Activated CD8-positive, alpha-beta memory T cell treated with anti-CD3 and anti-CD28 coated beads, Interleukin-2, amount 10 ng/mL, durations not matched to agents 7 days and 5 days (primary cell): ENCODE measurements at places on chromosomes 7 and 10.

GRCh38 chr7:41391818-41392217 lies 311.1 kb downstream of the INHBA start:
- no peak for DNase-seq
- no peaks in the 10 kb centered on the region for H3K27me3 ChIP-seq
- H3K36me3 ChIP-seq: no peaks in the 10 kb centered on the region
- H3K4me1 ChIP-seq: no peaks in the 10 kb centered on the region
- H3K4me3 ChIP-seq: no peak overlapping the region

DNA sequence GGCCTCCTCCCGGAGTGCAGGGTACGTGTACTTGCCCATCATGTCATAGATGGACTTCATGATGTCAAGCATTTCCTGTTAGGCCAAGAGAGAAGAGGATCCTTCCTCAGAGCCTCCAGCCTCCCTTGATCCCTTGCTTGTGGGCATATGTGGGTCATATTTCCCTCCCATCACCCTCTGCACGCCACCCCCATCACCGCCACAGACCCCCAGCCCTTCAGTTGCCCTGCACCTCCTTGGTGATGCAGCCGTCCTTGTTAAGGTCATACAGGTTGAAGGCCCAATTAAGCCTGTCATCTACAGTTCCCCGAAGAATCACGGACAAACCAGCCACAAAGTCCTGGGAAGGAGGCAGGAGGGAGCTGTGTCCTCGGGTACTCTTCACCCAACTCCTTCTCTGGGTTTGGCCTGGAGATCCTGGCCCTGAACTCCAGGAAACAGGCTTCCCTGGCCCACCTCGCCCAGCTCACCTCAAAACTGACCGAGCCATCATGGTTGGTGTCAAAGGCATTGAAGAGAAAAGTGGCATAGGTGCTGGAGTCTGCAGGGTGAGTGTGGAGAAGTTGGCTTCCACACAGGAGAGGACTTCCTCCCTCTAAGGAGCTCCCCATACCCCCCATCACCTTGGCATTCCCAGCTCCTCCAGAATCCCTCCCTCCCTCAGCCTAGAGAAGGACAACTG lies 9.8 kb upstream of the OGA start:
- H3K36me3 ChIP-seq: peaks cover 2% of the 10 kb centered on the region
- no peak for DNase-seq
- no peak overlapping the region for H3K4me3 ChIP-seq
- H3K4me1 ChIP-seq: peaks cover 23% of the 10 kb centered on the region
- no peaks in the 10 kb centered on the region for H3K27me3 ChIP-seq

- no peak for DNase-seq
- peaks cover 48% of the 10 kb centered on the region for H3K27me3 ChIP-seq
- no peak overlapping the region for H3K27ac ChIP-seq
- peaks cover 17% of the 10 kb centered on the region for H3K36me3 ChIP-seq
Measured at GRCh38 chr7:156942708-156943090, 6.8 kb upstream of the NOM1 start.

DNA sequence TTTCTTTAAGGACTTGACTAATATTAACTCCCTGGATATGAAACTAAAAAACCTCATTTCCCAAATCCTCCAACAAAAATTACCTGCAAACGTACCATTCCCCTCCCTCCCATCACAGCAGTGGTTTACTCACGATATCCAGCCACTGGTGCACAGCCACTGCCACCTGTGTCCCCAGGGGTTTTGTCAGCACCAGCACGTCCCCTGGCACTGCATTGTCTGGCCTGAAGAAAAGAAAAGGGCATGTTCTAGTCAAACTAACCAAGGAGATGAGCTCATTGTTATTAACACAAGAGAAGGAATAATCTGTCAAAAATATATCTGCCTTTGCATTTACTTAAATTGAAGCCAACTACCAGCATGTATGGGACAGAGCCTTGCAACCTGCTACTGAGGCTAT lies 18.5 kb downstream of the SEPHS1 start:
- H3K27me3 ChIP-seq: no peaks in the 10 kb centered on the region
- no peaks in the 10 kb centered on the region for H3K4me1 ChIP-seq
- H3K27ac ChIP-seq: no peak overlapping the region
- peaks cover 51% of the 10 kb centered on the region for H3K36me3 ChIP-seq
- no peak overlapping the region for H3K4me3 ChIP-seq

DNA sequence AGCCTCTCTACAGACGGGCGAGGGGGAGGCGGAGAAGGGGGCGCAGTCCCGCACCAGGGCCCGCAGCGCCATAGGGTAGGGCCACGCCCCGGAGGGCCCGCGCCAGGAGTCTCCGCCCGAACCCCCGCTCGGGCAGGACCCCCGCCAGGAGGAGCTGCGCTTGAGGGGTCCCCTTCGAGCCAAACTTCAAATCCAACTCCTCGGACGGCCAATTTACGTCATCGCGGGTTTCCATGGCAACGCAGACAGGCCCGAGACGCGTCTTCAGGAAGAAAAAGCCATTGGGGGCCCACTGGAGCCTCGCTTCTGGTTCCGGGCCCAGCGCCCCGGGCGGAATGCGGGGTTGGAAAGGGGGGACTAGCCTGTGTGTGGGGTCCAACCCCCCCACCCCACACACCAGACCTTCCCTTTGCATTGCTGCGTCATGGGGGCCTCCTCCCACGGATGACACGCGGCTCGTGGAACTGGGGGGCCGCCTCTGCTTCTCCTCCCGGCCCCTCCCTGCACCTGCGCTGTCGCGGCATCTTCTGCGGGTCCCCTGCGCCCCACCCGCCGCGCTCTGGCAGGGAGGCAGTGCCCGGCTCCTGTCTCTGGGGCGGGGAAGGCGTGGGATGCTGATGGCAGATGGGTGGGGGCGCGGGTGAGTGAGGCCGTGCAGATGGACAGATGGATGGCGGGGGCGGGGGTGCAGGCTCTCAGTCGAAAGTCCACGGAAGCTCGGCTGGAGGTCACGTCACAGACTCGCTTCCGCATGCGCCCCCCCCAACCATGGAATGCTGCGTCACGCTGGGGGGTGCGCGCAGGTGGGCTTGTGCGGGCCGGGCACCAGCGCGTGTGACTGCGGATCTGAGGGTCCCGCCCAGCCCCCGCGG lies 1.2 kb downstream of the CALY start:
- H3K27me3 ChIP-seq: peaks cover 41% of the 10 kb centered on the region
- peak overlapping the region; percentile 45 for H3K4me3 ChIP-seq
- H3K27ac ChIP-seq: no peak overlapping the region
- H3K4me1 ChIP-seq: peaks cover 7% of the 10 kb centered on the region
- no peaks in the 10 kb centered on the region for H3K36me3 ChIP-seq
- DNase-seq: peak; percentile 86

GRCh38 chr10:17859492-17860156 lies 50.5 kb downstream of the MRC1 start:
- H3K27me3 ChIP-seq: peaks cover 2% of the 10 kb centered on the region
- no peak overlapping the region for H3K27ac ChIP-seq
- no peaks in the 10 kb centered on the region for H3K36me3 ChIP-seq
- no peak for DNase-seq
- H3K4me1 ChIP-seq: no peaks in the 10 kb centered on the region

DNA sequence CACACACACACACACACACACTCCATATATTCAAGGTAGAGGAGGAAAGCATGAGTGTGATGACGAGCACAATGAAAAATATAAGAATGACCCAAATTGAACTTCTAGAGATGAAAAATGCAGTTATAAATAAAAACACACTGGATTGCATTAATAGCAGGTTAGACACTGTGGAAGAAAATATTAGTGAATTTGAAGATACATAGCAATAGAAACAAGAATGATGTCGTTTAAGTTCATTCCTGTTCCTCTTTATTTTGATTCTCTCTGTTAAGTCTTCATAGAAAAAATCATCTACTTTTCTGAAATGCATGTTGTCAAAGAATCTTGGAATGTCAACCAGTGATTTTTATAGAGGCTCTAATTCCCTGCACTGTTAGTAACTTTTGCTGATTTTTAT lies 78.4 kb downstream of the BTAF1 start:
- no peak overlapping the region for H3K27ac ChIP-seq
- DNase-seq: no peak
- no peak overlapping the region for H3K4me3 ChIP-seq
- no peaks in the 10 kb centered on the region for H3K4me1 ChIP-seq
- no peaks in the 10 kb centered on the region for H3K27me3 ChIP-seq

- no peak for DNase-seq
- H3K27ac ChIP-seq: peak overlapping the region; percentile 89
- H3K4me1 ChIP-seq: peaks cover 7% of the 10 kb centered on the region
- H3K4me3 ChIP-seq: peak overlapping the region; percentile 57
Measured at GRCh38 chr10:123771877-123772644, 105.9 kb downstream of the GPR26 start.

- H3K36me3 ChIP-seq: peaks cover 19% of the 10 kb centered on the region
- H3K4me1 ChIP-seq: peaks cover 16% of the 10 kb centered on the region
- H3K4me3 ChIP-seq: no peak overlapping the region
- H3K27me3 ChIP-seq: no peaks in the 10 kb centered on the region
- H3K27ac ChIP-seq: no peak overlapping the region
Measured at GRCh38 chr7:26308551-26308950, 16.9 kb downstream of the SNX10 start.

GRCh38 chr7:27527348-27527714 lies 135.4 kb downstream of the HIBADH start:
- no peak overlapping the region for H3K4me3 ChIP-seq
- H3K27me3 ChIP-seq: no peaks in the 10 kb centered on the region
- no peak for DNase-seq
- no peaks in the 10 kb centered on the region for H3K4me1 ChIP-seq
- H3K27ac ChIP-seq: no peak overlapping the region

- no peak overlapping the region for H3K4me3 ChIP-seq
- H3K27me3 ChIP-seq: no peaks in the 10 kb centered on the region
- no peaks in the 10 kb centered on the region for H3K36me3 ChIP-seq
Measured at GRCh38 chr7:11557627-11558026, 274.4 kb downstream of the THSD7A start.
